ENCODE measurements at places on chromosomes 16 and 17.

GRCh38 chr17:27488231-27488630, 32.0 kb downstream of the KSR1 start:
- DNase-seq, result no peak

GRCh38 chr17:80971704-80972304, 19.8 kb upstream of the CHMP6 start:
- DNase-seq, result no peak

DNA sequence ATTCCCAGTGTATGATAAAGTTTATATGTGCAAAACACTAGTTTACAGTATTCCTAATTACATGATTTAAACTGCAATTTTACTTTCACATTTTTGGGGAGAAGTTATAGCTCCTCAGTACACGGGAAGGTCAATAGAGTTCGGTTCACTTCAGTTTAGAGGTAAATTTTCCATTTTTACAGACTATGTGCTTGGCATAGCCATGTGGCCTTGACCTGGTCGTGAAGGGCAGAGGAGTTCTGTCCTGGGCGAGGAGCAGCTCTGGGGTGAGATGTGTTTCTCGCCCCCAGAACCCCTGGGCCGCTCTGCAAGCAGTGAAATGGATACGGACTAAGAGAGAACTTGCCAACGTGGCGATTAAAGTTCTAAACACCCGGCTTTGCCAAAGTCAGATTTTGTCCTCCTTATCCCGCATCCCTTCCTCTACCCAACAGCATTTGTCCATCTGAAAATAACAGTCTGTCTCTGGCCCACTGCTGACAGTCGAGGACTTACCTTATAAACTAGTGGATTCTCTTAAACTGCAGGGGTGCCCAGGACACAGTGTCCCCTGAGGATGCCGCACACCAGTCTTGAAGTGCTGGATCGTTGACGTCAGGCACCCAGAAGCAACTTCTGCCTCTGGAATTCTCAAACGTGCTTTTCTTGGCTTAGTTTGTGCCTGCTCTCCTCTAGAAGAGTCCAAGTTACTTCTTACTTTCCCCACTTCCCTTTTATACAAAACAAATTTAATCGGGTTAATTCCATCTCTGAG, 1.5 kb upstream of the SIAH1 start:
- DNase-seq, result no peak

GRCh38 chr16:5615868-5616642, 518.5 kb upstream of the EEF2KMT start:
- DNase-seq, result peak; percentile 72

GRCh38 chr17:48429156-48429555, 858 bp downstream of the SKAP1 start:
- DNase-seq, result no peak

GRCh38 chr17:9465210-9465921, 110.3 kb downstream of the STX8 start:
- DNase-seq, result peak; percentile 79

DNA sequence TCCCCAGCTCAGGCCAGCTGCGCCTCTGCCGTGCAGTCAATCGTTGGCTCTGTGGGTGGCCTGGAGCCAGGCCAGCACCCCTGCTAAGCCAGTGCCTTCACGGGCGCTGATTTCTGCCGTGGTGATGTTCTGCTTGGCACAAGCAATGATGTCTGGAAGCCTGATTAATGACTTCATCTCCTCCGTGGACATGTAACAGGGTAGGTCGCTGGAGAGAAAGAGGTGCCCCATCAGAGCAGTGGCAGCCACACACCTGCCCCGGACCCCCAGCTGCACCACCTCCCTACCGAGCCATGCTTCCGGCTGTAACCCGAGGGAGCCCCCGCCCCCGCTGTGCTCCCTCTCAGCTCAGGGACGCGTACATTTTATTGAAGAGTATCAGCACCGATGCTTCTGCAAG, 1.9 kb downstream of the ARL16 start:
- DNase-seq, result no peak

DNA sequence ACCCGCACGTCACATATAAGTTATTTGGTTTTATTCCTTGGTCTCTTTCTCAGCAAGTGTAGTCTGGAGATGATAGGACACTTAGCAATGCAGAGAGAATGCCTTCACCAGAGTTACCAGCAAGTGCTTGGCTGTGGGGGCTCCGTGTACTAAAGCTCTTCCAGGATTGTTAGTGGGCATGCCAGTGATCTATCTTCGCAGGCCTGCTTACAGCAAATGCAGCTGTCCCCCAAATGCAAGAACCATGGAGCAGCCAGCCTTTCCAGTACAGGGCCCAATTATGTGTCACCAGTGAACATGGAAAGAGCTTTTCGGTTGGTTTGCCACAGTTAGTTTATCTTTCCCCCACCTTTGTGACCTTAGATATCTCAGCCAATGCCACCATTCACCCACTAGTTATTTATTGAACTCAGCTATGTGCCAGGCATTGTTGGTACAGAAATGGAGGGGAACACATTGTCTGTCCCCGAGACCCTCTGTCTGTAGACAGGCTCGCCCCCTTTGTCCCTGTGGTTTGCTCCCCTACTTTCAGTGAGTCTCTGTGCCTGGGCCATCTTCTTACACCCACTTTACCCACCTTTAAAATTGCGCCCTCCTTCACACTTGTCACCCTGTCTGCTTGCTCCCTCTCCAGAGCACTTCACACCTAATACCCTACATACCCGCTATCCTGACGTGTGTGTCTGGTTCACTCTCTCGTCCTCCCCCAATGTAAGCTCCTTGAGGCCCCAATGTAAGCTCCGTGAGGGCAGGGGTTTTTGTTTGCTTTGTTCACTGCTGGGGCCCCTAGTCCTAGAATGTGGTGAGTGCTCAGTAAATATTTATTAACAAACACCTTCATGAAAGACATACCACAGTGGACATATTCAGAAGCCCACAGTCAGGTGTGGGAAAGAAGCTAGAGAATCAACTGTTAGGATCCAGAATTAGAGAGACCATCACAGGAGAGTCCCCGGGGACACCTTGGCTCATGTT, 13.3 kb downstream of the USP10 start:
- no peak for DNase-seq

DNA sequence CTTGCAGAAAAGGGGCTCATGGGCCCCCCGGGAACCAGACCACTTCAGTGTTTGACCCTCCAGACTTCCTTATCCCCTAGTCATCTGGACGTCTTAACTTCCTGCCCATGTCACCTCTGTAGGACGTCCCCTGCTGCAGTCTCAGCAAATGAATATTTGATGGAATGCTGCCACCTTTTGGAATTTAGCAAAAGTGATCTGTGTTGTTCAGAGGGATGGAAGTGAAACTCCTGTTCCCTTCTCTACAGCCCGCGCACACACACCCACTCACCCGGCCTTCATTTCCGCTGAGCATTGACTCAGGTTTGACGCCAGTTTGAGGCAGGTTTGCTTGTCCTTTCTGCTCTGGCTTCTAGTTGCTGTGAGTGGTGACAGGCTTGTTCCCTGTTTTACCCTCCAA, 507.2 kb upstream of the EEF2KMT start:
- no peak for DNase-seq

- DNase-seq, result no peak
Measured at GRCh38 chr17:50511058-50511457, 2.8 kb downstream of the MYCBPAP start.

All from GM03348 (cell line).